Activated T-cell treated with anti-CD3 and anti-CD28 coated beads for 48 hours (primary cell): ENCODE measurements at places on chromosomes 6 and 20.
A peak's percentile ranks its signal among the peaks of the same experiment; 100 is the strongest.

DNA sequence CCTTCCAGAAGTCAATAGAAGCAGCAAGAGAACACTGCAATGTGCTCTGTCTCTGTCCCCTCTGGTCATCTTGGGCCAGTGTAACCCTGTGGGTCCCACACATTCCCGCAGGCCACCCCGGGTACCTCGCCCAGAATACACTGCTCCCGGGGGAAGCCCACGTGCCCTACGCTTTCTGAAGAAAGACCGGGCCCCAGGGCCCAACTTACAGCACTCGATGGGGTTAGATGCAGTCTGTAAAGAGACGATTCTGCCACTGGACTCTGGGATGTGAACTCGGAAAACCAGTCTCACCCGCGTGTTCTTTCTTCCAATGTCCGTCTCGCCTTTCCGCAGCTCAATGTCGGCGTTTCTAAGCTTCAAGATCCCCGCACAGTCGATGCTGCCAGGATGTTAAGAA is 68.7 kb downstream of the NFATC2 start:
- DNase-seq, result no peak

DNA sequence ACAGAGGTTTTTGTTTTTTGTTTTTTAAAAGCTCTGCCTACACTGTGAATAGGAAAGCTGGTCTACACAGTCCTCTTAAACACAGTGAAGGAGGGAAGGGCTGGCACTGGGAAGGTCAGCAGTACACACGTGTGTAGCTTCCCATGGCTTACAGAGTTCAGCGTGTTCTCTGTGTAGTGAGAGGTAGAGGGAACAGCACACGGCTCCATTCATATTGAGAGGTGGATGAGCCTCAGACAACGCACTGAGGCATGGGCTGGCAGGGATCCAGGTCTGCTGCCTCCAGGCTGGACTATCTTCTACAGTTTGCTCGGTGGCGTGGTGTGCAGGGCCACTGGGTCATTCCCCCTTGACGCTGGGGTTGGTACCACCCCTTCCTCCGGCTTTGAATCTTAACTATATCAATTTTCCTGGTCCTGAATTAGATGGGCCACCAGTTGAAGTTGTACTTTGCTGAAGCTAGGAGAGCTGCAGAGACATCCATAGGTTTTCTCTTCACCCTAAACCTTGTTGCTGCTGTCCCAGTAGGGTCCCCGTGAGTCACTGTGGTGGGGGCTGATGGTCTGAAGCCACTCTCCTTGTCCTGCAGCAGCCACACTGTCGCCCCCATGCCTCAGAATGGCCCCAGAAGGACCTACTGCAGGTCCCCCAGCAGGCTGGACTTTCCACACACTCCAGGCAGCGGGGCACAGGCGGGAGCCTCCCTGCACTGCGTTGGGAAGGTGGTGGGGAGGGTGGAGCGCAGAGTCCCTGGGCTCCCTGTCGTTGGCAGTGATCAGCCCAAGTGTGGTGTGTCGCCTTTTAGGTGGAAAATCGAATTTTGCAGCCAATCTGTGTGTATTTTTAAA is 2.0 kb downstream of the ARFGAP1 start:
- DNase-seq, result no peak

DNA sequence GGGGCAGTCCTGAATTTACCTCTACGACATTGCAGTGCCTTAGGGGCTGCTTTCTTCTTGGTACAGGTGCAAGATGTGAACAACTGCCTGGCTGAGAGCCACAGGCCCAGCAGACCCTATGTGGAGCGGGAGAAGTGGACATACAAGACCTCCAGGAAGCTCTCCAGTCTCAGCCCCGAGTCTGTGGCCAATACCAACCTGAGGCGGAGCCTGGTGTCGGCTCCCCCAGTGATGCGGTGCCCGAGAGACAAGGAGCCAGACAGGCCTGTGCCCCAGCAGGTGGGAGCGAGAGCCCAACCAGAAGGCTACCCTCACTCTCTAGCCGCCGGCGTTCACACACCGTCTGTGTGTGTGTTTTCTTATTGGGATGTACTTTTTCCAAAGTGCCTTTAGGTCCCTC is 59.6 kb downstream of the EFCAB8 start:
- DNase-seq, result no peak

- DNase-seq, result peak; percentile 35
Observed at GRCh38 chr6:32086661-32087573, 22.2 kb downstream of the TNXB start.

DNA sequence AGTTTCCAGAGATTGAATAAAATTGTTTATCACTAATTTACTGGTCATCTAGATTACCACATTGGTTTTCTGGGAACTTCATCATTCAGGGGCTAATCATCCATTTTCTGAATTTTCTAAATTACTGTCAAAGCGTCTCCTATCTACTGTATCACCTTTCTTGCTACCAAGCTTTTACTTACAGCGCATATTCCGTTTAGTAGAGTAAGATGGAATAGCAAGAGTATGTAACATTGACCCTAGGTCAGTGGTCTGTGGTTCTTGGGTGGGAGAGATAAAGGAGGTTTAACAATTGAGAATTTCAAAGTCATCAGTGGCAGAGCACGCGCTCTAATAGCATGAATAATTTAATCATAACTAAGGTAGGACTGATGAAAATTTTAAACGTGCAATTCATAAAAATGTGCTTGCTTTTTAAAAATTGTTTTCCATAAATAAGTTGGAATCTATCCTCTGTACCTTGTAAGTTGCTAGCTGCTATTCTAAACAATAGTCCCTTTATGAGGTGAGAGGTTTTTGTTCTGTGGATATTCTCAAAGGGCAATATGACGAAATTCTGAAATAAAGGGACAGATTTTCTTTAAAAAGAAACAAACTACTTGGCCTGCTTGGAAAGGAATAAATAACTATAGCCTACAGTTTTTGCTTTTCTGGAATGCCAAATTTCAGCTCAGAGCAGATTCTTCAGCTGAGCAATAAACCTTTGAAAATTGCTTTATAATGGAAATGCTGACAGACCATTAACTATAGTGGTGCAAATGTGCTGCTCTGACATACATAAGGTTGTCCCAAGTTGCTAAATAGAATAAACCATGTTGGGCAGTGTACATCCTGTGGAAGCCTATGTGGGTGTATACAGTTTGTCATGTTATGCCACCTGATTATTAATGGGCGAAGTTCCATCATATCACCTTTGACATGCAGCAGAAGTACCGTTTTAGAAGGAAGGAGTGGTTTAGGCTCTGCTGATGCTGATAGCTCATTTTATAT is 84.1 kb downstream of the ZFAND3 start:
- no peak for DNase-seq

DNA sequence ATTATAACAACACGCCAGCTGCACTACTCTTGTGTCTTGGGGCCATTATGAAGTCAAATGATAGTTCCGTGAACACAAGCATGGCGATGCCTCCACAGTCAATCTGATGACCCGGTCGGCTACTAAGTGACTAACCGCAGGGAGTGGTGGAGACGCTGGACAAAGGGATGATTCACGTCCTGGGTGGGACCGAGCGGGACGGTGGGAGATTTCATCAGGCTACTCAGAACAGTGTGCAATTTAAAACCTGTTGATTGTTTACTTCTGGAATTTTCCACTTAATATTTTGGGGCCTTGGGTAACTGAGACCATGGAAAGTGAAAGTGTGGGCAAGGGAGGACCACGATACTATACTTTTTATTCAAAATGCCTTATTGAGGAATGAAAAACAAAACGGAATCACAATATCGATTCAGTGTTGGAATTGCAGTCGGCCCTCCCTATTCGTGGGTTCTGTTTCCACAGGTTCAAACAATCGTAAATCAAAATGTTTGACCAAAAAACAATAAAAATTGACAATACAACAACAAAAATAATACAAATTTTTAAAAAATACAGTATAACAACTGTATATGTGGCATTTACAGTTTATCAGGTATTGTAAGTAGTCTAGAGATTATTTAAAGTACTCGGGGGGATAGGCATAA is 66.5 kb downstream of the MYLK4 start:
- DNase-seq, result no peak

DNA sequence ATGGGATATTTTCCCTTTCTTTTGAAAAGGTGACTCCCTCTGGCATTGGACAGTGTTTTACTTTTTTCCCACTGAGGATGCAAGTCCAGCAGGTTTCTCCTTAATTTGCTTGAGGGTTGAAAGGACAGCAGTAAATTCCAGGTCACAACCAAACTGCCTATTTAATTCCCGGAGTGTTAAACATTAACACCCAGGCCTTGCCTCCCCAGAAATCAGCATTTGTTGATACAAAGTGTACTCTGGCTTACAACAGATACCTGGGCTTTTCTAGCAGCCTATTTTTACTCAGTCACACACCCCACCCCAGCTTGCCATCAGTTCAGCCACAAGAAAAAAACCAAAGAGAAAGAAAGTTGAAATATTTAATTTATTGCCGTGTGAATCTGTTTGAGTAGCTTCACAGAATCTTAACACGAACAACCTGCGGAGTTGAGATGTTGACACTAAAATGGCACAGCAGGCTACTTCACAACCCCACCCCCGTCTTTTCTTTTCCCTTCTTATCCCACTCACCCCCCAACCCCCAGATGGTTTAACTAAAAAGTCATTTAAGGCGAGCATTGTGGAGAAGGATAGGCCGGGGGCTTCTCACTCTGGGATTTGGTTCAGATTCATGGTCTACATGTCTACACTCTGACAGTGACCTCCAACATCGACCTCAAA is 45.7 kb downstream of the MYLIP start:
- DNase-seq, result no peak
